ENCODE measurements at places on chromosomes 1 and 21.
A peak's percentile ranks its signal among the peaks of the same experiment; 100 is the strongest.

DNA sequence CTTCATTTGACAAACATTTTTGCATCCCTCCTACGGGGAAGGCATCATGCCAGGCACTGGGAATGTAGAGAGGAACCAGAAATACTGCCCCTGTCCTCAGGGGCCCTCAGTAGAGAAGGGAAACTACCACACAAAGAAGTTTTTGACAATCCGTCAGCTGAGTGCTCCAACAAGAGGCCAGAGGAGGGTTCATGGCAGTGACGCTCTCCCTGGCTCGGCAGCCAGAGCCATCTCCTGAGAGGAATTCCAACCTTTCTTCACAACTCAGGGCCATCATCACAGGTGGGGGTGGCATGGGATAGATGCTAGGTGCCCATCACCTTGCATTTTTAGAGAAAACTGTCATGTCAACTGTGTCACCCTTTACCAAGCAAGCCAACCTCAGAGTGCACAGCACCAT lies 154.1 kb downstream of the HIVEP3 start:
- DNase-seq: no peak

DNA sequence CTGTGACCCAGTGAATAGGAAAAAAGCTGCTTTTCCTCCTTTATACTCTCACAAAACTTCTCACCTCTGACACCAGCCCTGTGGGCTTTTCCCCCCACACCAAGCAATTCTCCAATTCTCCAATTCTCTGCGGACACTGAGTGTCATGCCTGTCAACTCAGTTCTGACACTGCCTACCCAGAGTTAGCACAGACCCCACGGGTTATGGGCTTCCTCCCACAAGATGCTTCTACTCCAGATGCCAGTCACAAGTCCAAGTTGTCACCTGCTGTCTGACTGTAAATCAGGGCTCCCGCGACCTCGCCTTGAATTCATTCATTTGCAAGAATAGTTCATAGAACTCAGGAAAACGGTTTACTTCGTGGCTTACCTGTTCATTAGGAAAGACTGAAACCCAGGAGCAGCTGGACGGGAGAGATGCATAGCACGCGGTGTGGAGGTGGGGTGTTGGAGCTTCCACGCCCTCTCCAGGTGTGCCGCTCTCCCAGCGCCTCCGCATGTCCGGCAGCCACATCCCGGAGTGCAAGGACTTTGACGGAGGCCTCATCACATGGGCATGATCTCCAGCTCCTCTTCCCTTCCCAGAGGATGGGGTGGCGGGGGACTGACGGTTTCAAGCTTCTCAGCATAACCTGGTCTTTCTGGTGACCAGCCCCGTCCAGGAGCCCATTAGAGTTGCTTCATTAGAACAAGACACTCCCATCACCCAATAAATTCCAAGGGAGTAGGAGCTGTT lies 154.7 kb downstream of the PGBD5 start:
- no peak for DNase-seq

DNA sequence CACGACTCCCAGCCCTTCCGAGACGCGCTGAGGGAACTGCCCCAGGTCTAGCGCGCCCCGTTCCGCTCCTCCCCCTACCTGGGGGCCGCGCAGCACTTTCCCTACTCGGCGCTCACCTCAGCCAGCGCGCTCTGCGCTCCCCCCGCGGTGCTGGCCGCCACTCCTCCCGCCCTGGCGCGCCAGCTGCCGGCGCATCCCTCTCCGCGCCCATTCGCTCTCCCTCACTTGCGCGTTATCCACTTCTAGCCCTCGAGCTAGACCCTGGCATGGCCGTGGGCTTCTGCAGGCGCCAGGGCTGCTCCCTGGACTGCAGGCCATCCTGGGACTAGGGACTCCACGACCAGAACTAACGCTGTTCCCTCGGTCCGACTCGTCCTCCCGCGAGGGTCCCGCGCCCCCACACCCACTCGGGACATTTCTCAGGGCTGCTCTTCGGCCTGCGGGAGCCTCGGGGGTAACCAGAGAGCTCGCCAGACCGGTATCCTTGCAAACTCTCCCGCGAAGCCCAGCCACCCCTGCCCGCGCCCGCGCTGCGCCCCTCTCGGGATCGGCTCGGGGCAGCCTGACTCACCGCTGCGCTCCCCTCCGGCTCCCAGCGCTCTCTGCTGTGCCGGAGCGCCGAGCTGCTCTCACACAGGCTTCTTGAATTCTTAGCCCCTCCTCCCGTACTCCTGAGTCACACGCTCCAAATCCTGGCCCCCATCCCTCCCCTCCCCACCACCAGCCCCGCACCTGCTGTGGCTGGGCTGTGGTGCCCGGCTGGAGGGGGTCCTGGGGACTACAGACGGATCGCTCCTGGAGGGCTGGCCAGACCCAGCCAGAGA lies at the start of gene NGF:
TSS of gene NGF (minus strand) at position 617 of the 824 bp plus-strand sequence. CDS start 51,454 bp downstream, outside the sequence.
- DNase-seq: peak; percentile 68

- no peak for DNase-seq
These were observed 45.5 kb downstream of the RABGAP1L start for GRCh38 chr1:174204697-174205308.

GRCh38 chr1:31505911-31506497 lies 70.3 kb upstream of the TINAGL1 start:
- DNase-seq: no peak

GRCh38 chr1:14929547-14930246 lies 223.8 kb upstream of the TMEM51 start:
- DNase-seq: peak; percentile 76

GRCh38 chr1:11546456-11546855 lies 67.5 kb downstream of the DISP3 start:
- no peak for DNase-seq

- DNase-seq: peak; percentile 17
These were observed 14.0 kb upstream of the LEMD1 start for GRCh38 chr1:205435578-205436573.

DNA sequence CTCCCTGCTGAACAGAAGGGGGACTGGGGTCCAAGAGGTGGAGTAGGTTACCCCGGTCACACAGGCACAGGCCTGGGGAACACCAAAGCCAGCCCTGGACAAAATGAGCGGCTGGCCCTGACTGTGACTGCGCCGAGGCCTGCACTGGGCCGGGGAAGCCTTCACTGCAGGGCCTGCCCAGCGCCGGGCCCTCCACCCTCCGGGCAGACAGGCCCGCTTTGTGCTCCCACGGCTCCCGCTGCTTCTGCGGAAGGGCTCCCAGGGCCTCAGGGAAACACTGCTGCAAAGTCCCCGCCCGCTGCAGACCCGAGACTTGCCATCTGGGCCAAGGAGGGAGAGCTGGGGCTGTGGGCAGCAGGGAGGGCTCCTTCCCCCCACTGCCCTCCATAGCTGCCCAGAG lies 35.3 kb downstream of the MEGF6 start:
- DNase-seq: no peak

GRCh38 chr1:202501281-202501680 lies 152.8 kb downstream of the PPP1R12B start:
- DNase-seq: peak; percentile 40

- no peak for DNase-seq
These were observed 17.1 kb downstream of the ABCG1 start for GRCh38 chr21:42236014-42236413.

DNA sequence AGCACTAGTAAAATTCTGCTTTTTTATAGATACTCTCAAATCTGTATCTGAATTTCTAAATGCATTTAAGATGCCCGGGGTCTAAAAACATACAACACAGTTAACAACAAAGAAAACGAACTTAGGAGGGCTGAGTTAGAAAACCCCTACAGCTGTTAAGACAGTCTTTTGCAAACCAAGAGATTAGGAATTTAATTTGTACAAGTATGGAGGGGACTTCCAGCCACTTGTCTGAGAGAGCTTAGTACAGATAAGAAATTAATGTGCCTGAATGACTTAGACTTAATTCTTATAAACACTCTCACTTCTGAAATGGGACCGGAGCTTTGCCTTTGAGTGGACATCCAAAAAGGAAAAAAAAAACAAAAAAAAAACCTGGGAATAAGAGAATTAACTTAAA lies 61.6 kb downstream of the SMYD3 start:
- DNase-seq: no peak

DNA sequence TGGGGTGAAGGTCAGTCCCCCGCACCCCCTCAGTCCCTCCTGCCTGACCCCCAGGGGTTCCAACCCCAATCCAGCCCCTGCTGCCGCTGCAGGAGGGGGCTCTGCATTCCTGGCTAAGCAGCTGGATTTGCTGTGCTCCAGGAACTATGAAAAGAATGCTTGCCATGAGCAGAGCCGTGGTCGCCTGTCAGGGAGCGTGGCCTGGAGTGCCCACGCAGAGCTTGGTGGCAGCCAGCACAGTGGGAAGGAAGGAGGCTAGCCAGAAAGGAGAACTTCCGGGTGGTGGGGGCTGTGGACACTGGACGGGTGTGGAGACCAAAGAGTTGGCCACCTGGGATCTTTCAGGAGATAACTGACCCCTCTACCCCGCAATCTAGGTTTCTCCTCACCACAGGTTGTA lies 5.6 kb downstream of the COL8A2 start:
- DNase-seq: no peak

- no peak for DNase-seq
These were observed 16.9 kb upstream of the TDRD10 start for GRCh38 chr1:154485106-154485505.

DNA sequence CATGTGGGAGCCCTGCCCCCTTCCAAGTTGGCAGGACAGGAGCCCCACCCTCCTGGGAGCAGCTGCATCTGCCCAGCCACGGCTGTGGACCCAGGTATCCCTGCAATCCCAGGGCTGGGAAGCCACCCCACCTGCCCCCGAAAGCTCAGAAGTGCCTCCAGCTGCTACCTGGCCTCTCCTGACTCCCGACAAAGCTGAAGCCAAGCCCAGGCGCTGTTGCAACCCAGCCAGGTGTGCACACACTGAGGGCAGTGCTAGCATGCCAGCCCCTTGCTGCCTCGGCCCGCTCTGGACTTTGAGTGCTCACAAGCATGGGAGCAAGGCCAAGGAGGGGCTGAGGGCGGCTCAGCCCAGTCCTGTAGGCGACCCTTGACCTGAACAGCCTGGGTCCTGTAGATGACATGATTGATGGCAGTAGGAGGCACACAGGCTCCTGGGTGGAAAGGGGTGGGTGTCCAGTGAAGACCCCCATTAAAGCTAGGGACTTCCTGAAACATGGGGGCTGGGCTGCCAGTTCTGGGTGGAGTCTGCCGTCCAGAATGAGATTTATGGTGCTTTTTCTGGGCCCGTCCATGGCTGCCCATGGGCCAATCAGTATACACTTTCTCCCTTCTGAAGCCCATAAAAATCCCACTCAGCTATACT lies 2.8 kb upstream of the SSU72 start:
- no peak for DNase-seq

- DNase-seq: no peak
These were observed 12.2 kb downstream of the C1orf74 start for GRCh38 chr1:209772126-209772525.

- DNase-seq: no peak
These were observed 27.4 kb downstream of the BACE2 start for GRCh38 chr21:41195311-41195710.

- no peak for DNase-seq
These were observed 237.0 kb upstream of the HOOK1 start for GRCh38 chr1:59577774-59578173.

DNA sequence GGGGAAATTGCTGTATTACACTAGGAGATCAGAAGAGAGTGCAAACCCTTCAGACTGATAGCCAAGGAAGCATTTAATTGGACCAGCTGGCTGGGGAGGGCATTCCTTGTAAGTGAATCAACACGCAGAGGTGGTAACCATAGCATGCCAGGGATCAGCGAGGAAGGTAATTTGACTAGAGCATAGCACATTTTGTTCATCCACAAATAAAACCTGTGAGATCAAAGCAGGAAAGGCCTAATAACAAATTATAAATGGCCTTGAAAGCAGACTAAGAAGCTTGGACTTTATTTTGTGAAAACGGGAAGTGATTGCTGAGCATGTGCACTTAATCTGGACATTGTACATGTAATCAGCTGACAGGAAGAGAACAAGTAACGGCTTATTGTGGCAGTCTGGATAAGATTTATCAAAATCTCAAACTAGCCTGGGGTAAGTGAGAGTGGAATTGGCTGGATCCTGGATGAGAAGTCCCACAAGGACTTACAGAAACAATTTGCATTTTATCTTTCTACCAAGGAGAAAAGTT lies 11.7 kb upstream of the CD55 start:
- no peak for DNase-seq

DNA sequence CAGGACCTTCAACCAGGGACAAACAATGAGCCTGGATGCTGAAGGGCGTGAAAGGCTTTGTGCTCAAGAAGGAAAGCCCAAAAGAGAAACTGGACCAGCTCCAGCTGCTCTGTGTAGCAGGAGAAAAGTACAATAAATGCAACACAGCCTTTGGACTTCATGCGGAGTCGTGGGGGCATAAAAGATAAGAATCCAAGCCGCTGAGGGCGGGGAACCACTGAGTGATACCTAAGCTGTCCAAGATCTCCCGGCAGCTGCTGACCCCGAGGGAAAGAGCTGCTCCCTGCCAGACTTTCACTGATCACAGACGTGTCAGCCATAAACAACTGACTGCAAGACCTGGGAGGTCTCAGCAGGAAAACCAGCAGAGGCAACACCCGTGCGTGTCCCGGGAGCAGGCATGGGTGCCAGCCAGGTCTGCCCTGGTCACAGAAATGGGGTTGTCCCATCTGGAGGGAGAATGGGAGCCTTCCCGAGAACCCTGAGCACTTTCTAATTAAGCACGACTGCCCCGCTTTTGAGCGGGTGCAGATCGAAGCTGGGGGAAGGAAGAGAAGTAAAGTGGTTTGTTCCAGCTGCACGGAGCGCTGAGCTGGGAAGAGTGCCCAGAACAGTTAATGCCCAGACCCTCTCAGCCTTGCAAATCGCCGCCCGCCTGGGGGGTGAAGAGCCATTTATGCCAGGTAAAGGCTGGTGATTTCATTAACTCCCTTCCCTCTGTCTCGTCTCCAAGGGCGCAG lies 68.3 kb upstream of the TARDBP start:
- DNase-seq: peak; percentile 96

- peak; percentile 16 for DNase-seq
These were observed 98.3 kb upstream of the FGGY start for GRCh38 chr1:59198564-59198963.

DNA sequence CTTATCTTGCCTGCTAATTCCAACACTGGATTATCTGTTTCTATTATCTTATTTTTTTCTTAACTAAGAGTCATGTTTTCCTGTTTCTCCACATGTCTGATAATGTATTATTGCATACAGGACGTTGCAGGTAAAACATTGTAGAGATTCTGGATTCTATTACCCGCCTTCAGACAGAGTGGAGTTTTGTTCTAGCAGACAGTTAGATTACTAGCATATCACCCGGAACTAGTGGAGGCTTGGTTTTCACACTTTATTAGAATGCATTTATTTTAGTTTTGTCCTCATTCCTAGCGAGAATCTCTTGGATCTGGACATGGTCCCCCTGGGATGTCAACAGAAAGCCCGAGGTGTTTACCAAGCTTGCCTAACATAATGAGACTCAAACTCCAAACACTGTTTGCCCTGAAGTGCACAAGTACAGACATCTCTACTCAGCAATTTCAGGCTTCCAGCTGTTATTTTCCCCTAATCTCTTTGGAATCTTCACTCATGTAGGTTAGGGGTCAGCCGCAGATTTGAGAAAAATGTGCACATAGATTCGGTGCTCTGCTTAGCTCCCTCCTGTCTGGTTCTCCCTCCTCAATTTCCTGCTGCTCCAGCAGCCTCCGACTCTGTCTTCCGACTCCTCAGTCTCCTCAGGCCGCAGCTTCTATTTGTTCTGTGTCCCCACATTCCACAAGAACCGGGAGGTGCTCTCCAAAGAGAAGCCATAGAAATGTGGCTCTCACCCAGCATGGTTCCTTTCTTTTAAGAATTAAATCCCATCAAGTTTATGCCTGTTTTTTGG lies 36.8 kb upstream of the PTPRF start:
- DNase-seq: no peak

GRCh38 chr1:62268315-62268714 lies 50.9 kb downstream of the KANK4 start:
- DNase-seq: no peak

- DNase-seq: no peak
These were observed 8.8 kb upstream of the PHC2 start for GRCh38 chr1:33439662-33440061.

GRCh38 chr1:57796616-57797015 lies 372.8 kb upstream of the DAB1 start:
- no peak for DNase-seq
